ENCODE measurements at places on chromosomes 3 and 15. TPM values are rescaled to one million over a fixed set of nuclear protein-coding genes. Genes with fewer than 3 reads are reported as not detected.

The KCNMB2 gene
- 6.2 TPM for total RNA-seq

The MBD4 gene
- total RNA-seq, result 31.0 TPM

The UCN2 gene
- total RNA-seq, result not detected

The MYZAP gene
- 10.0 TPM for total RNA-seq

GRCh38 chr15:58565619-58566018 lies 133.8 kb downstream of the LIPC start:
- no peaks in the 10 kb centered on the region for H3K36me3 ChIP-seq
- no peak overlapping the region for H3K4me3 ChIP-seq
- H3K27me3 ChIP-seq, result no peaks in the 10 kb centered on the region
- peaks cover 3% of the 10 kb centered on the region for H3K4me1 ChIP-seq
- no peak for DNase-seq
- H3K27ac ChIP-seq, result no peak overlapping the region

DNA sequence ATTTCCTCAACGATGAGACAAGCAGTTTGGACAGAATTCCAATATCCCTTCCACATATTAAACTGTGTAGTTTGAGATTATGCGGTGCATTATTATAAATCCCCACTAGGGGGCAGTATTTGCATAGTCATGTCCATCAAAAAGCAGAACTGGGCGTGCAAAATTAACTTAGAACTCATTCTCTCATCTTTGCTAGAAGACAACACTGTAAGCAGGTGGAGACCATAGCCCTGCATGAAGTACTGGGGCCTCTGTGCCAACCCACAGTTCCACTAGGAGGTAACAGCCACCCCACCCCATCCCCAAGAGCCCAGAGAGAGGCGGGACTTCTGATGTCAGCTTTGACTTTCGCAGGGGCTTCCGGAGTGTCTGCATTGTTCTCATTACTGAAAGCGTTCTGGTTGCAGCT lies 106.6 kb upstream of the TMC3 start:
- H3K4me1 ChIP-seq, result peaks cover 2% of the 10 kb centered on the region
- H3K4me3 ChIP-seq, result no peak overlapping the region
- H3K36me3 ChIP-seq, result no peaks in the 10 kb centered on the region
- DNase-seq, result no peak

DNA sequence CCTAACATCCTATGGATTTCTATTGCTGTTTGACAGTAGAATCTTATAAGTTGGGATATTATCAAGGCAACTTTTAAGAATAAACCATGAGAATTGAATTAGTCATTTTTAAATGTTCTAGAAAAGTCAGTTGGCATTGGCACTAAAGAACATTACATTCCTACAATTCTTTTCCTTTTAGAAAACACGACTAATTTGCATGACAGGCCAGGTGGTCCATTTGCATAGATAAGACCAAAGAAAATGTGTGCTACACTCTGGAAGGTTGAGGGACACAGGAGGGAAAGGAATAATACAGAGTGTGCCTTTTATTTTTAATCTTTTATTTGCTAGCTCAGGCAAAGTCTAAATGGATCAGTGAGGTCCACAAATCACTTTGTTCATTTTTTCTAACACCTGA lies 962.3 kb downstream of the EPHA3 start:
- no peak for DNase-seq
- H3K4me1 ChIP-seq, result no peaks in the 10 kb centered on the region
- H3K27ac ChIP-seq, result no peak overlapping the region
- H3K36me3 ChIP-seq, result no peaks in the 10 kb centered on the region
- H3K27me3 ChIP-seq, result no peaks in the 10 kb centered on the region
- no peak overlapping the region for H3K4me3 ChIP-seq
